ENCODE measurements at places on chromosomes 1 and 21. TPM values are rescaled to one million over a fixed set of nuclear protein-coding genes. Genes with fewer than 3 reads are reported as not detected.

DNA sequence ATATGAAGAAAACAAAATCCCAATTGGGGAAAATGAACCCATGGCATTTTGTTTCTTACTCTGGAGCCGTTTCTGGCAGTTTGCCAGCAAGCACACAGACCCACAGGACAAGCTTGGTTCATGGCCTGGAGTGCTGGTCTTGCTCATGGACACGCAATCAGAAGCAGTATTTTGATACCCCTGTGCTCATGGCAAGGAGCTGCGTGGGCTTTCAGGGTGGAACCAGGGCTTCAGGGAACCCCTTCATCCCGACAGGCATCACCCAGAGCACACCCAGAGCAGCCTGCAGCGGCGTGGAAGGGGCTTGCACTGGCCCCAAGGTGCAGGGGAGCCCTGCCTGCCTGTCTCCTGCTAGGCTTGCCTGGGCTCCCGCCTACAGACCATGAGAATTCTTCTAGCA, 45.4 kb upstream of the PCBP3 start:
- peak; percentile 25 for DNase-seq

DNA sequence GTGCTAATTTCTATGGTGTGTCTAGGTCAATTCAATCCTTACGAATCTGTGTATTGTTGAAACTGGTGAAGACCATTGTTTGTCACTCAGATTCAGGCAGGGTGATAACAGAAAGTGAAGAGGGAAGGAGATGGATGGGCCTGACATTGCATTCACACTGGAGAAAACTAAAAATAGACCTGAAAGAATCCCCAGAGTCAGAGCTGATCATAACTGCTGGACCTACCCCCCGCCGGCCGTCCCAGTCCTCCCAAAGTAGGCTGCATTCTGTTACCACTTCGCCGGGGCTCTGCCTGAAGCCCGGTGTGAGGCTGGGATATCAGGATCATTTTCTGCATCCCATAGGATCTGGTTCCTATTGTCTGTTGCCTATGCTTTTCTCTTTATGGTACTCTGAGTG, 121.1 kb downstream of the NUF2 start:
- no peak for DNase-seq

Gene CNTN2
- 0.34 TPM for total RNA-seq

Gene CASZ1
- 4.5 TPM for total RNA-seq

Data from ovary (tissue), 10 donors.